Natural killer cell (primary cell): ENCODE measurements at places on chromosomes 16 and 17. TPM values are rescaled to one million over a fixed set of nuclear protein-coding genes. Genes with fewer than 3 reads are reported as not detected.

DNA sequence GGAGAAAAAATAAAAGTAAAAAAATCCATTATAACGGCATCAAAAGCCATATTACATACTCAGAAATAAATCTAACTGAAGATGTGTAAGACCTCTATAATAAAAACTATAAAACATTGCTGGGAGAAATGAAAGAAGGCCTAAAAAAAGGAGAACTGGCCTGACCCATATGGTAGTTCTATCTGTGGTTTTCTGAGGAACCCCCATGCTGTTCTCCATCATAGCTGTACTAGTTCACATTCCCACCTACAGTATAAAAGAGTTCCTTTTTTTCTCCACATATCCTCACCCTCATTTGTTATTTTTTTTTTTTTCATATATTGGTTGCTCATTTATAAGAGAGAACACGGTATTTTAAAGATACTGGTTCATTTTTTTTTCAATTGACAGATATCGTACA, 191.8 kb downstream of the STX8 start:
- no peaks in the 10 kb centered on the region for H3K4me1 ChIP-seq
- H3K27me3 ChIP-seq, result no peaks in the 10 kb centered on the region
- no peak overlapping the region for H3K4me3 ChIP-seq
- no peak for DNase-seq

DNA sequence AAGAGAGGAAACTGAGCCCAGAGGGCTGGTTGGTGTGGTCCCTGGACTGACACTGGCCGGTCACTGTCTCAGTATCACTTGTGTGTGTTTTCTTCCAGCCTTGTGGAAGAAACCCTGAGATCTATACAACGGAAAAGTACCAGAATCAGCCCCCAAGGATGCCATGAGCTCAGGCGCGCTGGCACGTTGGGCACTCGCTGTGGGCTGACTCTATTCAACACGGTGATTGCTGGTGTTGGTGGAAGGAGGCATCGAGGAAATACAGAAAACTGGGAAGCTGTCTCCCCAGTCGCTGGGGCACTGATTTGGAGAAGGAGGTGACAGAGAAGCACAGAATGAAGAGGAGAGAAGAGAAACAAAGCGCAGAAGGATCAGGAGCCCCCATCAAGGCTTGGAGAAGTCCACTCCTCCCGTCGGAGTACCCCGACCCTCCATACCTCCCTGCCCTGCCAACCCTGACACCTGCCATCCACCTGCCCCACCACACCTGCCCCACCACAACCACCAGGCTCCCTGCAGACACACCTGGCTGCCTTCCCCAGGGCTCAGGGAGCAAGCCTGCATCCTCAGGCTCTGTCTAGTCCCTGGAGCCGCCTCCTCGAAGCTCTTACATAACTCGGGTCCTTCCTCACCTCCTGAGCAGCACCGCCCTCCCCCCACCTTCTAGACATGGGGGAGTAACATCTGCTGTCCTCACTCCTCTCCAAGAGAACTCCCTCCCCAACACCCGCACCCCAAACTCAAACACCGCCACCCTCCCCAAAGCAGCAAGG, 66.5 kb downstream of the RBFOX3 start:
- no peak overlapping the region for H3K4me3 ChIP-seq
- DNase-seq, result no peak
- no peaks in the 10 kb centered on the region for H3K4me1 ChIP-seq
- H3K36me3 ChIP-seq, result no peaks in the 10 kb centered on the region
- H3K27me3 ChIP-seq, result no peaks in the 10 kb centered on the region

- H3K4me3 ChIP-seq, result peak overlapping the region; percentile 29
- peak; percentile 62 for DNase-seq
- H3K36me3 ChIP-seq, result no peaks in the 10 kb centered on the region
These were observed 3.1 kb upstream of the CYTH1 start for GRCh38 chr17:78785011-78785662.

DNA sequence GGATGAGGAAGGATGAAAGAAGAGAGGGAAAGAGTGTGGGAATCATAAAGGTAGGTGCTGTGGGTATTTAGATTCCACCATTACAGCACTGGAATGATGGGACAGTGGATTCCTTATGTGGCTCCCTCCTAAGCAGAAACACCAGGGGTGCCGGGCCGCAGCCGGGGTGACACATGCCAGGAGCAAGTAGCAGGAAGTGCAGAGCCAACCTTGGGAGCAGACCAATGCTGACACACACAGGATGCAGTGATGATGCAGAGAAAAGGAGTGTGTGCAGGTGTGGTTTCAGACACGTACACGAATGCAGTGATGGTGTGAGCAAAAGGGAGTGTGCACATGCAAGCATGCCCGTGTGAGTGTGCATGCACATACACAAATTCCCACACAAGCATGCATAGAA, 338.0 kb downstream of the SLC39A11 start:
- no peak overlapping the region for H3K27ac ChIP-seq
- DNase-seq, result no peak
- H3K36me3 ChIP-seq, result no peaks in the 10 kb centered on the region

DNA sequence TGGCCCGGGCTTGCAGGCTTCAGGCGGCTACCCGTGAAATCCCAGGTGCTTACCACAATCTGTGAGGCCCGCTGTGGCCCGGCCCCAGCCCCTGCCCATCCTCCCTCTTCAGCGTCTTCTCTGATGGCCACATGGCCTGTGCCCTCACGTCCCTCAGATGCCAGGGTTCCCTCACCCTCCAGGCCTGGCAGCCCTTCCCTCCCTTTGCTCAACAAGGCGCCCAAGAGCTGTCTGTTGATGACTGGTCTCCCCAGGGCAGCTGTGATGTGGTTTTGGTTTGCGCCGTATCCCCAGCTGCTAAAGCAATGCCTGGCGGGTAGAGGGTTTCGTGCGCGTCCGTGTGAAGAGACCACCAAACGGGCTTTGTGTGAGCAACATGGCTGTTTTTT, 35.1 kb downstream of the PMM2 start:
- H3K4me3 ChIP-seq, result no peak overlapping the region
- H3K36me3 ChIP-seq, result peaks cover 19% of the 10 kb centered on the region
- no peak overlapping the region for H3K27ac ChIP-seq
- H3K27me3 ChIP-seq, result no peaks in the 10 kb centered on the region

GRCh38 chr16:72798264-72798663, 249.7 kb downstream of the ZFHX3 start:
- no peak for DNase-seq
- H3K4me1 ChIP-seq, result no peaks in the 10 kb centered on the region
- no peak overlapping the region for H3K4me3 ChIP-seq
- no peak overlapping the region for H3K27ac ChIP-seq

DNA sequence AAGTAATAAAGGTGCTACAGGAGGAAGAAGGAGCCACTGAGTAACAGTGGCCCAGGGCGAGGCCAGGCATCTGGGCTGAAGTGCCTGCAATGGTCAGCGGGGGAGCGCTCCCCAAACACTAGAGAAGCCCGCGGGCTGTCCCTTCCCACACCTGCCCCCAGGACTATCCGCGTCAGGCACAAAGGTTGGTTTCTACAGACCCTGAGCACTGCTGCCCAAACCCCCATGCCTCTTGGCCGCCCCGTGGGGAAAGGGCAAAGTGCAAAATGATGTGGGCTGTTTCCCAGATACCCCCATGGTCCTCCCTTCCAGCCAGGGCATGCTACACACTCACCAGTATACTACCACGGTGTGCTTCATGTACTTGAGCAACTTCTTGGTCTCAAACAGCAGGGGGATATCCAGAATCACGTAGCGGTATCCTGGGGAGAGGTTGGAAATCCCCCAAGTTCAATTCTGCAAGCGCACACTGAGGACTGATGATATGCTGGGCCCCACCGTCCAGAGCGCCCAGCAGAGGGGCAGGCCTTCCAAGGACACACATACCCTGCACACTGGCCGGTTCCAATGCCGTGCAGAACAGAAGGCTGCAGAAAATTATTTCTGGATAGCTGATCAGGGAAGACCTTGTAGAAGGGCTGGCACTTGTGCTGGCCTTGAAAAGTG, 21.5 kb downstream of the DCAKD start:
- H3K36me3 ChIP-seq, result peaks cover 46% of the 10 kb centered on the region
- H3K4me3 ChIP-seq, result no peak overlapping the region
- no peak overlapping the region for H3K27ac ChIP-seq
- DNase-seq, result no peak
- no peaks in the 10 kb centered on the region for H3K4me1 ChIP-seq
- no peaks in the 10 kb centered on the region for H3K27me3 ChIP-seq

DNA sequence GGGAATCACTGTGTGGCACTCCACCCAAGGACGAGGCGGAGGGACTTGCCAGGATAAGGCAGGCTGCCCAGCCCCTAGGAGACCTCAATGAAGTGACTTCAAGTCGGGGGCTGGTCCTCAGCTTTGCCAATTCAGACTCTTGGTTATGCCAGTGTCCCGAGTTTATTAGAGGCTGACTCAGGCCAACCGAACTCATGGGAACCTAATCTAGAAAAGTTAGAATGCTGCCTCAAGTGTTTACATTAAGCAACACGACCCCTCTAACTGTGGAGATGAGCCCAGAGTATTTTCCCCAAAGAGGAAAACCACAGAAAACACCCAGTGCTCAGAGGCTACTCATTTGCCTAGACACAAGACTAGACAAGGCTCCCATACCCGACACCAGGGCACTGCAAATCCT, 1.1 kb upstream of the TEKT3 start:
- no peak overlapping the region for H3K4me3 ChIP-seq
- H3K27me3 ChIP-seq, result peaks cover 17% of the 10 kb centered on the region

GRCh38 chr17:82899941-82900340, 60.1 kb upstream of the ZNF750 start:
- DNase-seq, result no peak
- peaks cover 26% of the 10 kb centered on the region for H3K36me3 ChIP-seq
- H3K27ac ChIP-seq, result no peak overlapping the region
- H3K27me3 ChIP-seq, result no peaks in the 10 kb centered on the region

DNA sequence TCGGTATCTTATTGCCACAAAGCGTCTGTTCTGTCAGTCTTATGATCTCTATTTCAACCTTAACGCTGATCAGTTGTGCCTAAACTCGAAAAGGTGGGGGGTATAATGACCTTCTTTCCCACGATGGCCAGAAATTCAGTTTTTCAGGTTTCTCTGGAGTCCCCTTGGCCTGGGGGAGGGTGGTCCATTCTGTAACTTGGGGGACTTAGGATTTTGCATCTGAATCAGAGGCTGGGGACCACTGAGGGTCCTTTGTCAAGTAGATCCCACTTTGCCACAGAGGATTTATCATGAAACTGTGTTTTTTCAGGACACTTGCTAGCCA, 6.3 kb upstream of the WDR59 start:
- no peaks in the 10 kb centered on the region for H3K4me1 ChIP-seq
- DNase-seq, result no peak
- no peaks in the 10 kb centered on the region for H3K27me3 ChIP-seq
- no peak overlapping the region for H3K27ac ChIP-seq

The PDE6G gene
- total RNA-seq, result 42.8 TPM

The HOXB9 gene
- total RNA-seq, result 1.0 TPM

The VAT1L gene
- total RNA-seq, result not detected

The SMIM5 gene
- total RNA-seq, result 0.95 TPM

The ASPSCR1 gene
- total RNA-seq, result 29.7 TPM
